AML-193 (cell line): ENCODE measurements at places on chromosomes 5 and 9.
A peak's percentile ranks its signal among the peaks of the same experiment; 100 is the strongest.

DNA sequence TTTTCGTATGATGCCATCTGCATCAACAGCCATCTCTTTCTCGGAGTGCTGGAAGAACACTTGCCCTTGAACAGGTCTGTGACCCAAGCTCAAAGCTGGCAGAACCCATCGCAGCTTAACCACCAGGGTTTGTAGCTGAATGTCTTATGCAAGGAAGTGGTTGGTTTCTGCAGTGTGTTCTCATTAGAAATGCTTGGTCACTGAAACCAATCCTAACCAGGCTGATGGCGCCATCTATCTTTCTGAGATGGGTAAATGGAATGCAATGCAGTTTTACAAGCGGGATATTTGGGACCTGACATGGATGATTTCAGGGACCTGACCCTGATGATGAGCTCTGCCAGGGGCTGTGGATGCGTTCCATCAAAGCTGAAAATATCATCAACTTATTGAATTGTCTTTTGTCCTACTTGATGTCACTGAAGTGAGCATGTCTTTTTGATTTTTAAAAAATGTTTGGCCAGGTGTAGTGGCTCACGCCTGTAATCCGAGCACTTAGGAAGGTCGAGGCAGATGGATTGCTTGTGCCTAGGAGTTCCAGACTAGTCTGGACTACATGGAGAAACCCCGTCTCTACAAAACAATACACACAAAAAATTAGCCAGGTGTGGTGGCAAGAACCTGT, 28.7 kb downstream of the DMRT3 start:
- DNase-seq, result peak; percentile 58

- DNase-seq, result no peak
Observed at GRCh38 chr9:94720846-94721549, 5.5 kb upstream of the AOPEP start.

DNA sequence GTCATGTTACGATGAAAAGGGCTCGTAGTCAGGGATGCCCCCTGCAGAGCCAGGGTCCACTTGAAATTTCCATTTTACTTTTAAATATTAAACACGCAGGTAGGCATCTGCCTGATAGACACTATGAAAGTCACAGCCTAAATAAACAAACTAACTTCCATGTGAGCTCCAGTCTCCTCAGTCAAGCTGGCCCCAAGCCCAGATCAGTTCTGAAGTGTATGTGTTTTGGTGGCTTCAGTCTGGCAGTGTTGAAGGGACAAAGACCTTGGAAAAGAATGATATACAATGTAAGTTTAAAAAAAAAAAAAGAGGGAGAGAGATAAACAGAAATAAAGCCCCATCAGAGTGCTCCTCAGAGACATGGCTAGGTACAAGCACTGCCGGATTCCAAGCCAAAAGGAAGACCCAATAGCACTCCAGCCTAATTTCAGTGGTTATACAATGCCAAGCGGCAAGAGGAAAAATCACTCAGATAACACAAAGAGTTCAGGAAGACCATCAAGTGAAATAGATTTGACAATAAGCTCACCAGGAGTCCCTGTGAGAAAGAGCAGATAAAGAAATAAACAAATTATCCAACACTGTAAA, 181.0 kb downstream of the BNC2 start:
- no peak for DNase-seq

DNA sequence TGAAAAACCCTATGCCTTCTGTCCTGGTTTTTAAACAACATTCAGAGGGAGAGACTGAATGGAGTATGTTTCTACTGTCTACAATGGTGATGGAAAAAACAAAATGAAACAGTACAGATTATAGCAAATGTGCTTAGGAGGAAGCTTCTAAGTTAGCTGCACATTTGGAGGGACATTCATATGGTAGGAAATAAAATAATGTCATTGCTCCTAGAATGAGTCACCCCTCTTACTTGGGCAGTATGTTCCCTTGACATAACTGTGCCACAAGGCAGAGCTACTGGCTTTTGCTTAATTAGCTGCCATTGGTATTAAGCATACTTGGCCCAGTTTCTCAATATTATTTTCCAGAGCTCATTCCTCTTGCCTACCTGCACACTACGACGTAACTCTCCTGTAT, 128.9 kb downstream of the GDNF start:
- DNase-seq, result no peak

- peak; percentile 45 for DNase-seq
Observed at GRCh38 chr9:101601904-101602765, 7.4 kb upstream of the PPP3R2 start.

GRCh38 chr5:175710326-175710725, 52.5 kb downstream of the HRH2 start:
- DNase-seq, result no peak

- DNase-seq, result no peak
Observed at GRCh38 chr9:4167079-4167671, 132.7 kb downstream of the GLIS3 start.

DNA sequence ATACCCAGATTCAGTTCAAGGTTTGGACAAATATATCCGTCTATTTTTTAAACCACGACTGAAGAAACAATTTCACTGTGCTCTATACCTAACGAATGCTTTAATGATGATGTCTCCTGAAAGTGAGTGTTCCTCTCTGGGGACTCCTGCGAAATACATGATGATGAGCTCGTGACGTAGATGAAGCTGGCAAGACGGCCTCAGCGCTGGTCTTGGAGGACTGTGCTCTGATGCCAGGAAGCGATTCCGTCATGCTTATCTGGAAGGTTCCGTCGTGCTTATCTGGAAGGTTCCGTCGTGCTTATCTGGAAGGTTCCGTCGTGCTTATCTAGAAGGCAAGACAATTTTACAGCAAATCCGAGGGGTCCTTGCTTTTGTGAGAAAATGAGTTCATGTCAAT, 250.8 kb upstream of the IRX2 start:
- no peak for DNase-seq

DNA sequence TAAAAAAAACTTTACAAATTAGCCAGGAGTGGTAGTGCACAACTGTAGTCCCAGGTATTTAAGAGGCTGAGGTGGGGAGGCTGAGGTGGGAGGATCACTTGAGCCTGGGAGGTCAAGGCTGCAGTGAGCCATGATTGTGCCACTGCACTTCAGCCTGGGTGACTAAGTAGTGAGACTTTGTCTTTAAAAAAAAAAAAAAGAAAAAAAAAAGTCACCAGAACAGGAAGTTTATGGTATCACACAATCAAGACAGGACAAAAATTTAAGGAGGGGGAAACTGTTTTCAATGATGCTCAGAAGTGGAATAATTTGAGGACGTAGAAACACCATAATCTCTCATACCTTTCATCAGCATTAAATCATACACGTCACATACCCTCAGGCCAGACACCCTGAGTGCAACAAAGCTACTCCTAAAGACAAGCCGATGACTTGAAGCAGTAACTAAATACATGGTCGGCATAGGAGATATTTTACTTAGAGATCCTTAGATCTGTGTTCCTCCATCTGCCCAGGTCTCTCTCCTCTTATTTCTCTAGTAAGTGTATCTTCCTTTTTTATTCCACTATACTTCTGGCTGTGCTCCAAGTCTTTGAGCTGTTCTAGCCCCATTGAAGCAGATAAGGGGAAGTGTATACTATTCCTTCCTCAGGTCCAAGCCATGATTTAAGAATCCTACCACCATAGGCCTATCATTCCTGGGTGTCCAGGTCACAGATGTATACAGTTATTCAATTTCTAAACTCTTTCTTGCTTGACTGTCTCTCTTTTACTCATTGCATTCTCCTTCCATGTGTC, 91.3 kb upstream of the APC start:
- DNase-seq, result no peak

- no peak for DNase-seq
Observed at GRCh38 chr5:150491876-150492275, 16.1 kb upstream of the NDST1 start.

GRCh38 chr5:180816608-180817534, 14.3 kb upstream of the MGAT1 start:
- no peak for DNase-seq

DNA sequence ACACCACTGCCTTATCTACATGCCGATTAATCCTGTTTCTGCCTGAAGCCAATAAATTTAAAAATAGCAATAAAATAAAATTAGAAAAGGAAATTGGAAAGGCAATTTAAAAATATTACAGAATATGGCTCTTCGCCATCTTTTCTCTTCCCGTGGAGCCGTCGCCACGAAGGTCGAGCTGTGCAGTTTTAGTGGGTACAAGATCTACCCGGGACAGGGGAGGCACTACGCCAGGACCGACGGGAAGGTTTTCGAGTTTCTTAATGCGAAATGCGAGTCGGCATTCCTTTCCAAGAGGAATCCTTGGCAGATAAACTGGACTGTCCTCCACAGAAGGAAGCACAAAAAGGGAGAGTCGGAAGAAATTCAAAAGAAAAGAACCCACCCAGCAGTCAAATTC, 41.7 kb upstream of the SMC5 start:
- no peak for DNase-seq

GRCh38 chr5:159206818-159207217, 2.5 kb downstream of the RNF145 start:
- no peak for DNase-seq

- DNase-seq, result no peak
Observed at GRCh38 chr9:128920381-128921058, at the start of gene PHYHD1. PHYHD1 (plus strand) TSS chr9:128920982; CDS start chr9:128922324, 1,342 bp downstream.

DNA sequence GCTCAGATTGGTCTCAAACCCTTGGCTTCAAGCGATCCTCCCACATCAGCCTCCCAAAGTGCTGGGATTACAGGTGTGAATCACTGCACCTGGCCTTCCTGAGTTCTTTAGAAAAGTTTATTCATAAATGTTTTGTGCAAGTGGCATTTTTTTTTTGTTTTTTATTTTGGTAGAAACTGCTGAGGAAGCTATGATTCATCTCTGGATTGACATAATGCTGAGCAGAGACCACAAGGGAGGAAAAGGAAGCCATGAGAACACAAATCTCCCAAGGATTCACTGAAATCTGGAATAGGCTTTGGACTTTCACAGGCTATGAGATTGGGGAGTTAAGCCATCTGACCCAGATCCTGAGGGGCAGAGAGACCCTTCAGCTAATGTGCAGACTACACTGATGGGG, 3.4 kb upstream of the SLC46A2 start:
- no peak for DNase-seq

DNA sequence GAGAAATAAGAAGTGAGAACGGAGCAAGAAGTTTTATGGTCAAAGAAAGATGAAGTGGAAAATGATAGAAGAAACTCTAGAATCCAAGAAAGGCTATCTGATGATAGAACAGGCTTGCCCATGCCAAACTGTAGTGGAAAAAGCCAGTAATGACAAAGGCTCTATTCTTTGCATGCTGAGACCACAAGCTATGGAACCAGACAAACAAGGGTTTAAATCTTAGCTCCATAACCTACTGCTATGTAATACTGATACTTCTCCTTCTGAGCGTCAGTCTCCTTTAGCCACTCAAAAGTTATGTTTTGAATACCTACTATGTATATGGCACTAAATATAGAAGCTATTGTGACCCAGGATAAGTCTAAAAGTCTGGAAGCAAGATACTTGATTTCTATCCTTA, 51.2 kb upstream of the TRIM32 start:
- no peak for DNase-seq

DNA sequence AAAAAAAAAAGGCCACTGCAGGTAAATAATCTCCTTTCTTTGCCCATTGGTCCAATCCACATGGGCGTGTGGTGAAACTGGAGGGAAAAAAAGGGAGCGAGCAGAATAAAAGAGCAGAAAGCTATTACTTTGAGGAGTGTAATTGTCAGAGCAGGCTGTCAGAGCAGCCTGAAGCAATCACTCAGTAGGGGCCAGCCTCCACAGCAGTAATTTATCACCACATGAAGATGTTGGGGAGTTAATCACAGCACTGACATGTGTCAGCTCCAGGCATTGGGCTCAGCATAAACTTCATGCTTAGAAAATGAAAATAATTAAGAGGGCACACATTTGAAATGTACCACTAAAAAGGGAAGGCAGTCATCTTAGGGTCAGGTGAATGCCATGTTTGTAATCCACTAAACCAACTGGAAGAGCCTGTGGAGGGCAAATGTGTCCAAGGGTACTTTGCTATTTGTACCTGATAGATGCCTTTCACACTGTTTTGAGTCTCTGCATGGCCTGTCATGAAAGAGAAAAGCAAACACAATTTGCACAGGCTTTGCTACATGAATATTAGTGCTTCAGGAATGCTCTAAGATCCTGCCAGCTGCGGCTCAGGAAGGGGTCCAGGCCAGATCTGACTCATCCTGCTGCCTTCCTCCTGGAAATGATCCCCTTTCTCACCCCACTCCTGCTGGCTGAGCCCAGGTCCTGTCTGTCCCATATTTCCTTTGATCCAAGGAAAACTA, 2.9 kb upstream of the PTGER4 start:
- no peak for DNase-seq

GRCh38 chr9:125922854-125923253, 175.7 kb downstream of the PBX3 start:
- DNase-seq, result no peak

DNA sequence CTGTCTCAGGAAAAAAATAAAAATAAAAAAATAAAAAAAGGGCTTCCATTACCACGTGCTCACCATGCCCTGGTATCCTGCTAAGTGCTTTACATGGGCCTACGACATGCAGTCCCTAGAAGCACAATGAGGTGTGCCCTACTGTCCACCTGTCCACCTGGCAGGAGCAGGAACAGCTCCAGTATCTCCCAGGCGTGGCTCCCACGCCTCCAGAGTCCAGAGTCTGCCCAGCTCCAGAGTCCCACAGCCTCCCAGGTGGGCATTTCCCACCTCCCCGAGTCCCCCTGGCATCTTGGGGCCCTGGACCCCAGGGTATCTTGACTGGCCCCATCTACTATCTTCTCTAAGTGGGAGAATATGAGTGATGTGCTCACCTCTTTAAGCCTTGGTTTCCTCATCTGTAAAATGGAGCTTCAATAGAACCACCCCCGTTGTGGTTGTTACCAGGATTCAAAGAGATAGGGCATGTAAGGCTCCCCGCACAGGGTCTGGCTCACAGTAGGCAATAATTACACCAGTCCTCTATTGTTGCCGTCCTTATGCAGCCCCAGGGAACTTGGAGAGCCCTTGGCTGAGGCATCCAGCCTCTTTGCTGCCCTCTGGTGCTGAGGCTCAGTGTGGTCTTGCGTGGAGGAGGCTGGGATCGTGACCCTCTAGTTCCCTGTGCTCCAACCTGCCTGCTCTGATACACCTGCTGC, 8.9 kb downstream of the CXCL14 start:
- DNase-seq, result peak; percentile 26

DNA sequence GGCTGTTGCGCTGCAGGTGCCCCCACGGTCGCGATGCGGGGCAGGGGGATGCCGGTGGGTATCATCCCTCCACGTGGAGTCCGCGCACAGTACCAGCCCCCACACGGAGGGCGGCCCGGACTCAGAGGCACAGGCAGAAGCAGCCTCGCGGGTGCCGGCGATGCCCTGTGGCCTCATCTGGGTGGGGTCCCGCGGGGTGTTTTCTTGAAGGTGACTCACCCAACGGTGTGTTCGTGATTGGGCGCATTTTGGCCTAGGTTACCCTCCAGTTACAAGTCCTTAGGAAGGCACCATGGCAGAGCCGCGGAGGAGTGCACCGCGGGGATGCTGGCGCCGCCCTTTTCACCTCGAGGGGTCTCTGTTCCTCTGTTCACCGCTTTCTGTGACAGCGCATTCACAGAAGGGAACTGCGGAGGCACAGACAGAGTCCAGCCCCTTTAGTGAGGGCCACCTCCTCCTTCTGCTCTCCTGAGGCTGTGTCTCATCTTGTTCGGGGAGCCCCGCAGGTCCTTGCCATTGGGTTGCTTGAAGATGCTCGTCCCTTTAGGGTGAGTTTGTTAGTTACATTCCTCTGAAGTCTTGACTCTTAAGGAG, 21.6 kb upstream of the EXOC3 start:
- no peak for DNase-seq

- DNase-seq, result no peak
Observed at GRCh38 chr5:96843140-96843539, 33.2 kb upstream of the ERAP2 start.

GRCh38 chr5:157273131-157273556, 7.2 kb downstream of the CYFIP2 start:
- peak; percentile 80 for DNase-seq

- no peak for DNase-seq
Observed at GRCh38 chr9:68836788-68837187, 131.7 kb downstream of the PIP5K1B start.
